ENCODE measurements at places on chromosomes 4 and X.

- no peak for DNase-seq
Observed at GRCh38 chr4:12170308-12170707, 741.6 kb upstream of the HS3ST1 start.

GRCh38 chrX:97330151-97330550 lies 446.4 kb downstream of the RPA4 start:
- no peak for DNase-seq

DNA sequence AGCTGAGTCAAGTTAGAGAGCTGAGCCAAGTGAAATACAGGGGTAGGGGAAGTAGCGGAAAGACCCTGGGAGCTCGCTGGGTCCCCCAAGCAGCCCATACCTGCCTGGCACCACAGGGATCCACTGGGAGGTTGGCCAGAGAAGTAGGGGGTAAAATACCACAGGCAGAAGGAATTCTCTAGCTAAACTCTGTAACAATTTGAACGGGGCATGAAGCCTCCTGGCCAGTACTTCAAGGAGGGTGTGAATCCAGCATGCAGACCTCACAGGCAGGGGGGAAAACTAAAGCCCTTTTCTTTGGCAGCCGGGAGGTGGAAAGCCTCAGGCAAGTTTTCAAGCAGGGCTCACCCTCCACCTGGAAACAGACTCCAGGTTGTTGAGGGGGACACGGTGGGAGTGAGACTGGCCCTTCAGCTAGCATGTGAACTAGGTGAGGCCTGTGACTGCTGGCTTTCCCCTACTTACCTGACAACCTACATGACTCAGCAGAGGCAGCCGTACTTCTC lies 3.7 kb upstream of the UGT2A1 start:
- DNase-seq, result no peak

GRCh38 chr4:134251322-134251721 lies 49.7 kb upstream of the PABPC4L start:
- DNase-seq, result no peak

DNA sequence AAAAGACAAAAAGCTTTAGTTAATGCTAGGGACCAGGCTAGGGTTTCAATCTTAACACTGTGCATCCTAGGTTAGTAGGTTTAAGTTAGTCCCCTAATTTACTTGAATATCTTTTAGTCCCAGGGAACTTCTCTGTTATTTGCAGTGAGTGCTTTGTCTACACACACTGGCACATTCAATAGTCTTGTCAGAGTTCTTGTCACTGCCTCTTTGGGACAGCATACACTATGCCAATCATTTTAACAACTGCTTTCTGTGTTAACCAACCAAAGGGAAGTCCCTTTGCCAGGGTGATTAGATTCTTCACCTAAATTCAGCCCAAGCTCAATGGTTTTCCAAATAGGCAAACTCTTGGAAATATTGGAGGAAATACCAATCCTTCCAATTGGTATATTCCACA lies 221.8 kb upstream of the IGFBP7 start:
- DNase-seq, result no peak

DNA sequence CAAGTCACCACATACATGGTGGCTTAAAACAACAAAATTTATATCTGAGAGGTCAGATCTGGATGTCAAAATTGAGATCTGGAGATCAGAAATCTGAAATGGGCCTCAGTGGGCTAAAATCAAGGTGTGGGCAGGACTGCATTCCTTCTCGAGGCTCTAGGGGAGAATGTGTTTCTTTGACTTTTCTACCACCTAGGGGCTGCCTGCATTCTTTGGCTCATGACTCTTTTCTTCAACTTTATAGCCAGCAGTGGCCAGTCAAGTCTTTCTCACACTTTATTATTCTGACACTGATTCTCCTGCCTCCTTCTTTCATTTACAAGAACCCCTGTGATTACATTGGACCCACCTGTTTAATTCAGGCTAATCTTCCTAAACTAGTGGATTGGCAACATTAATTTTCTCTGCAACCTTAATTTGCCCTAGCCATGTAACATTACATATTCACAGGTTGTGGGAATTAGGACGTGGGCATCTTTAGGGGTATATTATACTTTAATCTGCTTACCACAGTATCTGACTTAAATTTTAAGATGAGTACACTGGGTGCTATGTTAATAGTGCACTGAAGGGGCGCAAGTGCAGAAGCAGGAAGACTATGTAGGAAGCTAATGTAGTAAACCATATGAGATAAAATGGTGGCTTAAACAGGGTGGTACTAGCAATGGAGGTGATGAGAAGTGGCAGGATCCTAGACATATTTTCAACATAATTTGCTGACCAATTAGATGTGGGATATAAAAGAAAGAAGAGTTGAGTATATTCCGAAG lies 188.0 kb downstream of the SLC4A4 start:
- peak; percentile 49 for DNase-seq

DNA sequence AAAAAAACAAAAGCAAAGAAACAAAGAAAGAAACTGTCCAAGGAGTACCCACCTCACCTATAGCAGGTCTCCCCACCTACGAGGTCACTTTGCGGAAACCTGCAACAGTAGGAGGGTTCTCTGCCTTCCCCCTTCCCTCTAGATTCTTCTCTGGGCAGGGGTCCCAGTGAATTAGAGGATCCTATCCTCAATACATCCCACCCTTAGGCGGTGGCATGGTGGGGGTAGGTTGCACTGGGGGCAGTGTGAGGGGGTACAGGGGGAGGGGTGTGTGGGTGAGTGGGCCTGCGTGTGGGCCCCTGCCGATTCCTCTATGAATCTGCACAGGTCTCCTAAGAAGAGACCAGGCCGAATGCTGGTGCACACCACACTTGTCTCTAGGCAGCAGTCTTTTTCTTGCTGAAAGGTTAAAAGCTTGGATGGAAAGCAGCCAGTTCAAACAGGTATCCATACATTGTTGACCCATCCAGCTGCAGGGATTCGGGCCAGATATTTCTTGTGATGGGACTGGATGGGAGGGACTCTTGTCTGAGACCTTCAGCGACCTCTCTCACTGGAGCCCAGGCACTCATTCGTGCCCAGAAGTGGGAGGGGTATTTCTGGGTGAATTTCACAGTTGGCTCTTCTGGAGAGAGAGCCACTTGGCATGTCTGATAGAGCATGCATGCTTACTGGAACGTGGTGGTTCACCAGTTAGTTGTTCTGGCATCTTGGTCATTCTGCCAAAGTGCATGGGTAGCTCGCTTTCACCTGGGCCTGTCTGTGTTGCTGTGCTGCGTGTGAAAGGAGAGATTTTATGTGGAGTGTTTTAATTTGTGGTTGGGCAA lies 65.6 kb downstream of the NBDY start:
- DNase-seq, result no peak

- DNase-seq, result no peak
Observed at GRCh38 chr4:74793757-74794381, 454 bp downstream of the BTC start.

GRCh38 chrX:46573892-46574773 lies 568 bp downstream of the CHST7 start:
- peak; percentile 80 for DNase-seq

DNA sequence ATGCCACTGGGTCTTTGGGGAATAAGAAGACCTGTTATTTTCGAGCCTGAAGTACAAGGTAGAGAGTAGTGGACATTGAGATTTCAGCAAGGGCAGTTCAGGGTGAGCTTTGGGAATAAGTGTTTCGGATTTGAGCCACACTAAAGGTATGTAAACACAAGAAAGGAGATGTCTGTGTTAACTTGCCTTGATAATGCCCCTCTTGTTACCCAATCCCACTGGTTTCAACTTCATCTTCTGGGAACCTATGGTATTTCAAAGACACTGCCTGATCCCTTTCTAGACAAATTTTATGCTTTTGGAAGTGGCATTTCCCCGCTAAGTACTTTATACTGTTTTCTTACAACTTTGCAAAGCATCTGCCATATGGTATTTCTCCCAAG lies 79.4 kb downstream of the SLC9A6 start:
- no peak for DNase-seq

- no peak for DNase-seq
Observed at GRCh38 chr4:56953680-56954520, 23.5 kb downstream of the NOA1 start.

DNA sequence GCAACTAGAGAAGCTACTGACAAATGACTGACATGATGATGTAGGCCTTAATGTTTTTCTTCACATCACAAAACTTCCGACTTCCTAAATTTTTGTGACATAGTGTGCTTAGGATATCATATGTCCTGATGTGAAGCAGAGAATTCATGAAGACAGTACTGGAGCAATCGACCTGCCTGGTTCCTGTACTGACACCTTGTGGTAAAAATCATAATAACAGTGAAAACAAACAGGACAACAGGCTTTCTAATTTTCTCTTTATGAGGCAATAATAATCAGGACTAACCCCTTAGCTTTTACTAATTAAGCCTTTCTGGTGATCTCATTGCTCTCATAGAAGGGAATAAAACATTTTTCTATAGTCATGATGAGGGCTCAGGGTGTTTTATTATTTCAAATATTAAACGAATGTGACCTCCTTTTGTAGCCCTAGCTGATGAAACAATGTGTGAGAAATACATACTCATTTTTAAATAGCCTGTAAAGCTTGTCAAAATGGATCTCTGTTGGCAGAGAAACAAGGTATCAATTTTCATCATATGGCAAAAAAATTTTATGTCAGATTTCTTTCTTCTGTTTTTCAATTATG lies 158.4 kb downstream of the TENT5D start:
- DNase-seq, result peak; percentile 49

- no peak for DNase-seq
Observed at GRCh38 chr4:45280121-45280520, 553.8 kb upstream of the GNPDA2 start.

DNA sequence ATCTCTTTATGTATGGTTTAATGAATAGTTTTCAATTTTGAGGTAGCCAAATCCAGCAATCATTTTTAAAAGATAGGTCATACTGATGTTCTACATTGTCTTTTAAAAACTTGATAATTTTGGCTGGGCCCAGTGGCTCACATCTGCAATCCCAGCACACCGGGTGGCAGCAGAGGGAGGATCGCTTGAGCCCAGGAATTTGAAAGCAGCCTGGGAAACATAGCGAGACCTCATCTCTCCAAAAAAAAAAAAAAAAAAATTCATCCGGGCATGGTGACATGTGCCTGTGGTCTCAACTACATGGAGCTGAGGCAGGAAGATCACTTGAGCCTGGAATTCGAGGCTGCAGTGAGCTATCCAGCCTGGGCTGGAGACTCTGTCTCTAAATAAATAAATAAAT lies 419.8 kb downstream of the GALNTL6 start:
- no peak for DNase-seq

- DNase-seq, result peak; percentile 20
Observed at GRCh38 chrX:111244235-111244750, 26.0 kb downstream of the CAPN6 start.

DNA sequence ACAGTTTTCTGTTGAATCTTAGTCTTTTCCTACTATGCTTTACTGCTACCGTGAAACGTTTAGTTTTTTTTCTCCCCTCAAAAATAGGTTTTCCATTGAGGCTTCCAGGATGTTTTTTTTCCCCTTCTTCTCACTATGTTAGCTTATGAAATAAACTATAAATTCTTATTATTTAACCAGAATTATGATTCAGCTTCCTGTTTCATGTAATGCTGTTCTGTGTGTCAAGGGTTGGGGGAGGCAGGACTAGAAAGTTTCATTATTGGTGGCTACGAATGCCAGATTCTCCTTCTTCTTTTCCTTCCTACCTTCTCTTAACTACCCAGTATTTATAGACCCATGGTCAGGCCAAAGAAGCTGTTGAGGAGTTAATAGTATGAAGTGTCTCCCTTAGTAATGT lies 11.8 kb downstream of the CLCN5 start:
- no peak for DNase-seq

DNA sequence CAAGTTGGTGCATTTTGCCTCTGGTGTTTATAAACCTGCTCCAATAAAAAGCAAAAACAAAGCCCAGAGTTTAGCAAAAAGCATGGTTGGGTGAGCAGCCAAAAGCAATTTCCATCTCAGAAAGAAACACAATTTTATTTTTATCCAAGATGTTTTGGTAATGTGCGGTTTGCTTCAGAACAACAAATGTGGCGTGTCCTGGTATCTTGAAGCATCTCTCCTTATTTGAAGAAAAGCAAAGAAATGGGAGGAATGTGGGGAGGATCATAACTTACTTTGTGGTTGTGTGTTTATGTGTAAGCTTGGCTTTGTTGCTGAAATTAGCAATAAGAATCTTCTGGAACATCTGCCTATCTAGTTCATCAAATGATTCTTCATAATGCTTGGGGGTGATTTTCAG lies 88.3 kb upstream of the DDX3X start:
- DNase-seq, result no peak

Data from NAMALWA (cell line).